ENCODE measurements at places on chromosomes 3 and 15.

DNA sequence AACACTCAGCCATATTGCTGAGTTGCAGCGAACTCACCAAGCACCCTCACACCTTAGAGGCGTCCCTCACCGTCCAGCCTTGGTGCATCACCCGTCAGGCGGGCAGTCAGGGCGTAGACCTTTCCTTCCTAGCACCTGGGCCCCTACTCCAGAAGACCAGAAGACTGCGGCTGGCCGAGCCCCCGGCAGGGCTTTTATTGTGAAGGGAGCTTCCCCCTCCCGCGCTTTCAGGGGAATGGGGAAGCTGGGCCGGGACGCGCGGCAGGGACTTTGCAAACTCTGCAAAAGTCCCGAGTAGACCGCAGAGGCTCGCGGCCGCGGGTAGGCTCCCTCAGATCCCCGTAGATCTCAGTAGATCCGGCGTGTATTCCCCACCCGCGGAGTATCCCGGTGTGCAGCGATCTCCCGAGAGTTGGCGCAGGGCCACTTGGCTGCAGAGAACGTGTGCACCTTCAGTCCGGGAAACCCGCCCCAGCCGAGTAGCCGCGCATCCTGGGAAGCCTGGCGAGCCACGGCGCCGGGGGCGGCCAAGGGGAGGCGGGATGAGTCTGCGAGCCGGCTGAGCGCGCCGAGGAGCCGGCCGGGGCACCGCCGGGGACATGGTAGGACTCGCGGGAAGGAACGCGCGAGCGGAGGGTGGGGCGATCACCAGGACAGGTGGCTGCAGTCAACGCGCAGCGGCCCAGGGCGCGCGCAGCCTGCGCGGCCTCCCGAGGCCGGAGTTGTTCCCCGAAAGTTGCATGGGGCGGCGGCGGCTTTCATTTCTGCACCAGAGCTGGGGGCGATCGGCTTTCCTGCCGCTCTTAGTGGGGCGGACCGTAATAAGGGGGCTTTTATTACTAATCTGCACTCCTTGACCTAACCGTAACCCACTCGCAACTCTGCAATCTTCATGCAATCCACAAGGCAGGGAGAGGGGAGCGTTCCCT is at the start of gene GASK1A:
Gene GASK1A, plus strand, starts transcription at position 268 of the 929 bp plus-strand sequence. Its CDS starts 332 bp downstream, at position 600.
- peak; percentile 82 for DNase-seq

- no peak for DNase-seq
These were observed 161.2 kb downstream of the ALCAM start for GRCh38 chr3:105527949-105528348.

DNA sequence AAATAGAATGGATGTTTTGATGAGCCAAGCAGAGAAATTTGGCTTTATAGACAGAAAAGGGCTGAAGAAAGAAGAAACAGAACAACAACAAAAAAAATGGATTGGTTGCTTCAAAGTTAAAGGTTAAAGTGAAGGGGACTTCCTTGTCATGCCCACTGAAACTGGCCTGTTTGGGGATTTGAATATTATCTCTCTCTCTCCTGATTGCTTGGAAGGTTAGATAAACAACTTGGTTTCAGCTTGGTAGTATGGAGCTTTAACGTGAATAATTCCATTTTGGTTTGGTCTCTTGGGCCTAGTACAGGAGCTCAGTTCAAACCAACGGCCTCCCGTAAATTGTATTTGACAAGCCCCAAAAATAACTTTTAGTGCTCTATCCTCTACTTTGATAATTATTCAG is 70.8 kb upstream of the MBNL1 start:
- no peak for DNase-seq

GRCh38 chr3:20104167-20104661 is 64.0 kb downstream of the KAT2B start:
- no peak for DNase-seq

DNA sequence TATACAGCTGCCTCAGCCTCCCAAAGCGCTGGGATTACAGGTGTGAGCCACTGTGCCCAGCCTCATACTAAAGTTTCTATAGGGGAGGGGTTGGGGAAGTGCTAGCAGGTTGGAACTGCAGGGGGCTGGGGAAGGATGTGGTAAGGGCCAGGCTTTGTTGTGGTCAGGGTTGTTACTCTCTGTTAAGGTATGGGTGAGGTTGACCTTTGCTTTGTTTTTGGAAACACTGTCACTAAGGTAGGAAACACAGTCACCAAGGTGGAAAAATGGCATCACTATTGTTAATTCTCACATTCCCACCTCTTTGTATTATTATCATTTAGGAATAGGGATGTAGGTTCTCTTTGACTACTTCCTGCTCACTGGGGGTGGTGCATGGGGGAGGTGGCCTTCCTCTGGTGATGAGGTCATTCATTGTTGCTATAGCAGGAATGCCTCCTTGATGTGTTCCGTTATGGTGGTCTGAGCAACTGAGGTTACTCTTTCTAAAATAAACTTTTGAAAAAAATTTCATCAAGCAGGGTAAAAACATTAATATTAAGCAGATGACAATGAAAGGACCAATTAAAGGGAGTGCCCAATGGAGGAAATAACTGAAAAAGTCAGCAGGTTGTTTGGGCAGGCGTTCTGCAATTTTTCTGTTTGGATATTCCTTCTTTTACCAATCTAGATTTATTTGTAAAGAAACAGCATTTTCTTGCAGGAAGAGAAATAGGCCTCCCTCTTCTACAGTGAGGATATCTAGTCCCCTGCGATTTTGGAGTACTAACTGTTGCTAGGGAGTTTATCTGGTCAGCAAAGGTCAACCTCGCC is 150.5 kb downstream of the WDR76 start:
- no peak for DNase-seq

DNA sequence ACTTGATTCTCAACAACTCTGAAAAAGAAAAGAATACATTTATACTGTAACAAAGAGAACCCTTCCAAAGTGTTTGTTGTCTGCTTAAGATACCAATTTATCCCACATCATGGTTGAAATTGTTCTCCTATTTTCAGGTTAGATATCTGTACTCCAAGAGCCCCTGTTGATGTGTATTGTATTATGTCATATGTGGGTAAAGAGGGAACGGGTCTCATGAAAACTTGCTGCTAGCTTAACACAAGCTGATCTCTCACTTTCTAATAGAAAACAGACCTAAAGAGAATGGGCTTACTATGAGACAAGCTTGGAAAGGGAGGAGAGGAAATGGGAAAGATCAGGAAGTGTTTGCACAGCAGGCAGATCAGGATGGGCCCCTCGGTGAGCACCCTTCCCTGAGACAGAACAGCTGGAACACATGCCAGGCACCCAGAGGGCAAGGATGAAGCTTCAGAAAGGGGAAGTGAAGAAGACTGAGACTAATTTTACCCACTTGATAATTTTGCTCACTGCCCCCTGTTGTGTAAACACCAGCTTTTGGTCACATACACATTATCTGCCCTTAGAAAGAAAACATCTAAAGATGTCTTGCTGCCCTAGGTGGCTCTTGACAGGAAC is 747.9 kb upstream of the CCDC54 start:
- no peak for DNase-seq

- no peak for DNase-seq
These were observed 61.4 kb downstream of the SH3BP5 start for GRCh38 chr3:15271030-15271429.
